NCI-H2227 treated with DMSO at 0.1 percent for 48 hours (cell line): ENCODE measurements at places on chromosomes 3 and 15.

DNA sequence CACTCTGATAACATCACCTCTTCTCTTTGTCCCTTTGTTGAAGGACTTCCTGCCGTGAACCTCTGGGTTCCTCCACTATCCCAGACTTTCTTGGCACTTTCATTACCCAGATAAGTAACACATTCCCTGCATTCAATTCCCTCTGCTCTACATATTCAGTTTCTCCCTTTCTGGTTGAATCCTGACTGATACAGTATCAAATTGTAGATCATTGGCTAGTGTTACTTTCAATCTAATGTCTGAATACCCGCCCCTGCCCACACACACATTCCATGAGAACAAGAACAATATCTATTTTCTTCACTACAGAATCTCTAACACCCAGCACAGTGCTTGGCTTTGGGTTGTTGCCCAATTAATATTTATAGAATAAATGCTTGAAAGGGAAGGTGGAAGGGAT lies 163.5 kb downstream of the ABHD5 start:
- no peak for DNase-seq

- peak; percentile 62 for DNase-seq
These were observed 3.6 kb upstream of the CCR4 start for GRCh38 chr3:32947789-32948238.

DNA sequence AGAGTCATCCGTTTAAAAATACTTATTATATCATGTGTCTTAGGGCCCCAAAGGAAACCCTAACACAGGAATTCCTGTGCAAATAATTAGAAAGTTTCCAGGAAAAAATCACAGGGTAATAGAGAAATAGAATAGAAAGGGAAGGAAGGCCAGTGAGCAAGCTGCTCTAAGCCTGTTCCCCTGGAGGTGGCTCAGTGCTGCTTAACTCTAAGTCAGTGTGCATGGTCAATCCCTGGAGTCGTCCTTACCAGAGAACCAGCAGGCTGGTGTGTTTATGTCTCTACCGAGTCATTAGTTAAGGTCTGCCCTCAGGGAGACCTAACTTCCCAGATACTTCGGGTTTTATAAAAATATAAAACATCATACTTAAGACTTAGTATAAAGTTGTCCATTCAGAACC lies 21.0 kb upstream of the MCF2L2 start:
- no peak for DNase-seq

DNA sequence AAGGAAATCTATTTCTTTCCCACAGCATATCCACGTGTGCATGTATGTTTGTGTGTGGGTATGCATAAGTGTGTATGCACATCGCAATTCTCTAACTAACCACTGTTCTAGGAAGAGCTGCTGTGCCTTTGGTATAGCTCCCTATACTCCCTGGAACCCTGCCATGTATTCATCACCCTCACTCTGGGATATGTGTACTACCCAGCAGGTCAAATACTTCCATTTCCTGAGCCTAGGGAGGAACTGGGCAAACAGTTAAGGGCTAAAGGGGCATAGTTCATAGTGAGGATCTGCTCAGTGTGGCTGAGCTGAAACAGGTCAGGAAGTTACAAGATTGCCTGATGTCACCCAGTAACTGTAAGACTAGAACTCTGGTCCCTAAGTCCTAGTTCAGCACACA lies 260.4 kb downstream of the RPLP1 start:
- DNase-seq, result no peak

- DNase-seq, result no peak
These were observed 68.7 kb upstream of the MB21D2 start for GRCh38 chr3:192986379-192986778.

- no peak for DNase-seq
These were observed 412.3 kb upstream of the TPRG1 start for GRCh38 chr3:188759336-188760005.

DNA sequence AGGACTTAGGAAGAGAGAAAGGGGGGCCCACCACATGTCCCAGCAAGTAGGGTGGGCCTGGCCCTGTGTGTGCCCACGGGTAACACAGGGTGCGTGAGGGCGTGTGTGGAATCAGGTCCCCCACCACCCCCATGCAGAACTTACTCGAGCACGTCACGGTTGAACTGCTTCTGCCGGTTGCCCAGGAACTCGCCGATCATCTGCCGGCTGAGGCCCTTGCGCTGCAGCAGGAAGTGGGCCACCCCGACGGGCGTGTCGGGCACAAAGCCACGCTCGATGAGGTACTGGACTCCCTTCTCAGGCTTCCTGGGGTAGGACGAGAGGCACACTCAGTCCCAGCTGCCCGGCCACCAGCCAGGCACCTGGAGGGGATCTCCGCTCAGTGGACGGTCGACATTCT lies 83.1 kb upstream of the RPL32 start:
- no peak for DNase-seq

DNA sequence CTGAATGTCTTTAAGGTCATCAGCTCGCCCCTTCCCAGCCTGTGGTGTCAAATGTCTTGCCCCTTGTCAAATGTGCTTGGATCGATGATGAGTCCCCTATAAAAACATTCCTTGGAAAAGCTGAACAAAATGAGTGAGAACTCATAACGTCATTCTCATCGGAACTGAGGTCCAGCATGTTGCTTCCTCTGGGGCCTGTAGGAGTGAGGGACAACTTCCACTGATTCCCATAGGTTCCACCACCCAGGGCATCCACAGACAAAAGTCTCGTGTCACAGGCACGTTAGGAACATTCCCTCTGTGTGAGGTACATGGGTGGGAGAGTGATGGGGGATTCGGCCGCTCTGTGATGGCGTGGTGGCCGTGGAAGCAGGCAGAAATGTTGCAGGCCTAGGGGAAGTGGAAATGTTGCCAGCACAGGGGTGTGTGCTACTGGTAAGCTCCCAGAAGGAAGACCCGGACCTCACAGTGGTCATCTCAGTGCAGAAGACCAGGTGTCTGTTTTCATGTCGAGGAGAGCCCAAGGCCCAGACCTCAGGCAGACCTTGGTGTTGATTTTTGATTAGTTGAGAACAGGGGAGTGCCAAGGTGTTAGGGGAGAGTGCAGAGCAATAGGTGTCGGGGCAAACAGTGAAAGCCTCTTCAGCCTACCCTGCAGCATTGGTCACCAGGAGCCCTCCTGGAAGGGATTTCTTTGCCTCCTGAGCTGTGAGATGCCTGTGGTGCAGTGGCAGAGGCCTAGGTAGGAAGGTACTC lies 96.8 kb downstream of the SNRPN start:
- DNase-seq, result no peak

- DNase-seq, result no peak
These were observed 365.0 kb downstream of the NLGN1 start for GRCh38 chr3:173762501-173762900.

- no peak for DNase-seq
These were observed 65.6 kb downstream of the ABTB1 start for GRCh38 chr3:127738192-127738840.

DNA sequence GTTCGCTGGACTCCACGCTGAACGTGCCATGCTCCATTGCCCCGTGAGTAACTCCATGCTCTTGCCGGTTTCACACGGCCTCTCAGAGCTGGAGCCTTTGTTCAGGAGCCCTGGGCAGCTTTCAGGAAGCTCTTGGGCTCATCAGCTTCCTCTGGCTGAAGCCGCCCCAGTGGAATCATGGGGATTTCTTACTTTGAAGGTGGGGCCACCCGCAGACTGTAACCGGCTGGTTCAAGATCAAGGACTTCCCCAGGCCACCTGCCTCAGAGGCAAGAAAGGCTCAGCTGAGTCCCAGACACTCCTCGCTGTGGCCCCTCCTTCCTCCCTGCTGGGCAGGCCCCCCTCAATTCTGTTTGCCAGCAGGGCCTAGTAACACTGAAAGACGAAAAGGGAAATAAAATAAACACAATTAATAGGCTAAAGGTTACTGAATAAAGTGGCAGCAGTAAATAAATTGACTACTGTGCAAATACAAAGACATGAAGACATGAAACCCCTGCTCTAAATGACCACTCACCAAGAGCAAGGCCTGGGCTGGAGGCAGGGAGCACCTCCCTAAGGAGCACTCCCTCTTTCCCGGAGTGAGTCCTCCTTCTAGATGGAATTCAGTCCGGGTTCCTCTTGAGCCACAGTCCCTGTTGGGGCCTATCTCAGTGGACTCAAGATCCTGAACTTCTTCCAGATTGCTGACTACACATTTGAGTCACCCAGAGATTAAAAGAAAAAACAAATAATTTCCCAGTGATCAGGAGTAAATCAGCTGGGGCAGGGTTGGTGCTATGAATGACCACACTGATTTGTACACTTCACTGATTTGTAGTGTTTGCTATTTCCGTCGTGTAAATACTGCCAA lies 51.0 kb downstream of the ZDHHC19 start:
- no peak for DNase-seq

- DNase-seq, result no peak
These were observed 16.1 kb upstream of the AHSG start for GRCh38 chr3:186596568-186597287.

DNA sequence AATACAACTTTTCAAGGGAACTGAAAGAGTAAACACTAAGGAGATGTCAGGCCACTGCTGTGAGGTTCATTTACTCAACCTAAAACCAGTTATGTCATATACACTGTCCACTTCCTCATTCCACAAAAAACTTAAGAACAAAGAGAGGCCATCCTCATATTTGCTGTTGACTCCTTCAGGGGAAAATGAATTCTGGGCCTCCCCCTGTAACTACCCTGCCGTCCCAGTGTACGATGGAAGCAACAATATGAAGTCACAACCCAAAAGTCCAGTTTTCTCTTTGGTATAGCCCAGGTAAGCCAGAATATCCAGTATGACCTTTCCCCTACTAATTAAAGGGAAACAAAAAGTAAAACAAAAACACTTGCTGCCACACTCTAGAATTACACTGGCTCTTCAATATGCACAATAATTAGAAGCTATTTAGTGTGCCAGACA lies 16.2 kb downstream of the CEP152 start:
- DNase-seq, result no peak

GRCh38 chr3:160331127-160331937 lies 67.7 kb downstream of the IFT80 start:
- DNase-seq, result no peak

- no peak for DNase-seq
These were observed 400.6 kb downstream of the ZBTB20 start for GRCh38 chr3:114746502-114746901.

DNA sequence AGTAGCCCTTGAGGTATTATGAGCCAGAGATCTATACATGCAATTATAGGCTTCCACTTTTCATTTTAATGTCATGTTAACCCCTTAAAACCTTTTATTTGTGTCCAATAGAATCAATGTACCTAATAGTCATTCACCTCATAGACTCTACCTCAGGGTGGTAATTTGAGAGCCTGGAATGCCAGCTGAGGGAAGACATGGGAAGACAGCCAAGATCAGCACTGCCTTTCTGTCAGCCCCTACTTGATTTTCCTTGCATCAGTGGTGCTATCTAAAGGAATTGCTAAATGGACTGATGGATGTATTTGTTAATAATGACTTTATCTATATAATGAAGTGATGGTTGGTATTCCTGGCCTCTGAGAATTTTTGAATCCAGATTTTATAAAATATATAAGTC lies 113.3 kb upstream of the GBE1 start:
- no peak for DNase-seq

DNA sequence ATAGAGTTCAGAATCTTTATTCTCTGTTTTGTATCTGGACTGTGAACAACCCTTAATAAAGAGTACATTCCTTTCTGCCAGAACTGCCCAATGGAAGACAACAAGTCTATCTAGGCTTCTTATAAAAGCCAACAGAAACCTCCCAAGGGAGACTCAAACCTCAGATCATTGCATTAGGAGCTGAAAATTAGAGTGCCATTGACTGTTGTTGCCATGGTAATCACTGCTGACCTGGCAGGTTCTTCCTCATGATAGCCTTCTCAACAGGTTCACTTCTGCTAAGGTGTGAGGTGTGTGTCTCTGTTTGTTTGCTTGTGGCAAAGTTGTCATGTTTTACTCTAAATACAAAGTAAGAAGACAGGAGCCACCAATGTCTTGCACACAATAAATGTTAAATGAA lies 79.2 kb downstream of the TMEM108 start:
- no peak for DNase-seq

DNA sequence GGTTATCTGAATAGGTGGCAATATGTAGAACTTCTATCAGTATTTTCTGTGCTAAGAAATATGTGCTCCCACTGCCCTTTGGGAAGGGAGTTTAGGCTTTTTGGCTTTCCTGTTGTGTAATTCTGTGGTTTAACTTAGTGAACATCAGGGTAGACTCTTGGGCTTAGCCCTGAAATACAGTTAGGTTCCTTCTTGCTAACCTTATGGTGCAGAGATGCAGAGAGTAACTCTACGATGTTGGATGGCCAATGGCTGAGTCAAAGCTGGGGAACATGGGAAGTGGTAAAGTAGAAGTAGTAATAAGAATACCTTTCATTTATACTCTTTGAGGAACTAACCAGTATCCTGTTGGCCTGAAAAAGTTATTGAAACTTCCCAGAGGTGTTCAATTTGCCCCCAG lies 80.8 kb upstream of the IL12A start:
- DNase-seq, result no peak

GRCh38 chr15:68782589-68783161 lies 38.0 kb downstream of the ANP32A start:
- no peak for DNase-seq

DNA sequence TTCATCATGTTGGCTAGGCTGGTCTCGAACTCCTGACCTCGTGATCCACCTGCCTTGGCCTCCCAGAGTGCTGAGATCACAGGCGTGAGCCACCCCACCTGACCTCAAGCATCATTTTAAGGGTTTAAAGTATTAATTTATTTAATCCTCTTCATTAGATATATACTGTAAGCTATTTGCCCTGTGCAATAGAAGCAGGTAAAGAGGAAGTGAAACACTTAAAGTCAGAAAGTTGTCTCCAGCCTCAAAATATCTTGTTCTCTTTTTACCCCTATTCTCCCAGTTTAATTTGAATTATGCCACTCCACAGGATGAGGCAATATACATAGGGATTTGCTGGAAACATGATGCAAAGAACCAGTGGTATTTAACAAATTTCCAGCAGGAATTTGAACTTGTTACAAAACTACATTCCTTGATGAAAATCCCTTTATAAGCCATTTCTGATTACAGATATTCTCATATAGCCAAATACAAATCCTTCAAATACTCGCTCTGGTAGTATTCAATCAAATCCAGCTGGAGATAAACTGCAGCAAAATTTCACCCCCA lies 2.0 kb downstream of the NDUFB5 start:
- no peak for DNase-seq

GRCh38 chr3:99648101-99648500 lies 9.7 kb downstream of the COL8A1 start:
- no peak for DNase-seq

DNA sequence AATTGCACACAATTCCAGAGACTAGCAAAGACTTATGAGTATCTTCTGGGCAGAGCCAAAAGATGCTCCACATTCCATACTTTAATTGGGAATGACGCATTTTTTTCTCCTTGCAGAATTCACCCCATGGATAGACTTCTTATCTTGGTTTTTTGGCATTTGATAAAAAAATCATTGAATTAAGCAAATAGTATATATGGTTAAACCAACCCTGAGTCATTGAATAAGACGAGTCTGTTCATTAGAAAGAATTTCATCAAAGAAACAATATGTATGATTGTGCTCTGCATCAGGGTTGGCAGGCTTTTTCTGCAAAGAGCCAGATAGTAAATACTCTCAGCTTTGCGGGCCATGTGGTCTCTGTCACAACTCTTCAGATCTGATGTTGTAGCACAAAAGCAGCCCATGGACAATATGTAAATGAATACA lies 9.2 kb upstream of the PDZRN3 start:
- DNase-seq, result no peak

- no peak for DNase-seq
These were observed 10.6 kb upstream of the SLC9C1 start for GRCh38 chr3:112304611-112305010.

GRCh38 chr15:31197497-31198414 lies 96.2 kb upstream of the TRPM1 start:
- no peak for DNase-seq

- no peak for DNase-seq
These were observed 80.9 kb upstream of the SOX2 start for GRCh38 chr3:181630853-181631252.

GRCh38 chr15:65409036-65409631 lies 13.6 kb downstream of the IGDCC4 start:
- DNase-seq, result no peak
